ENCODE measurements at places on chromosomes 2 and 18.

GRCh38 chr2:38438883-38439612 lies 62.0 kb upstream of the ATL2 start:
- peak; percentile 53 for DNase-seq

DNA sequence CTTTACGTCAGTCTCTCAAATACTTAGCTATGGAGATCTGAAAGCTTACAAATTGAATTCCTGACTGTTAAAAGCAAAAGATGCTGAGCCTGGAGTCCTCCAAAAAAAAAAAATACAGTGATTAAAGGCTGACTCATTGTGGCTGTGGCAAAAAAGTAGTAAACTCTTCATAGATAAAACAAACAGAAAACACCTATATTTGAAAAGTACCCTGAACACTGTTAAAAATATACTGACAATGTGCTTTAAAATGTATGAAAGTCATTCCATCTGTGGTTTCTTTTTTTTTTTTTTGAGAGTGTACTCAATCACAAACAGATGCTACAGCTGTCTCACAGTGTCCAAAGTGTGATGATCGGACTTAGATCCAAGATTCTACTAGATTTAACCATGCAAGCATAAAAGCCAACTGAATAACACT lies 267.6 kb upstream of the CYP26B1 start:
- no peak for DNase-seq

- no peak for DNase-seq
Measured at GRCh38 chr2:73033142-73033765, 38.3 kb downstream of the SFXN5 start.

DNA sequence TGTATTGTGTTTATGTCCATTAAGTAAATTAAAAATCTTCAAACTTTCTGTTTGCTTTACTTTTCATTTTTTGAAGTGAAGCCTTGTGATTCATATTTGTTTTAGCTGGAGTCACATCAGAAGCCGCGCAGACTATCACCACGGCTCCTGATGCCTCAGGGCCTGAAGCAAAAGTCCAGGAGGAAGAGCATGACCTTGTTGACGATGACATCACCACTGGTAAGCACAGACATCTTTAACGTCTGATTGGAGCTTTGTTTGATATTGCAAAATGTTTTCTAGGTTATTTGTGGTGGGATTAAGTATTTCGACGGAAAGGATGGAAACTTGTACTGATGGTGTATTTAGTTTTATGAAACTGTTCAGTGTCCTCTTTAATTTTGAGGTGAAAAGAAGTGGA lies 164.8 kb downstream of the WDR7 start:
- no peak for DNase-seq

- DNase-seq, result no peak
Measured at GRCh38 chr2:26139269-26140183, 33.4 kb upstream of the GAREM2 start.

DNA sequence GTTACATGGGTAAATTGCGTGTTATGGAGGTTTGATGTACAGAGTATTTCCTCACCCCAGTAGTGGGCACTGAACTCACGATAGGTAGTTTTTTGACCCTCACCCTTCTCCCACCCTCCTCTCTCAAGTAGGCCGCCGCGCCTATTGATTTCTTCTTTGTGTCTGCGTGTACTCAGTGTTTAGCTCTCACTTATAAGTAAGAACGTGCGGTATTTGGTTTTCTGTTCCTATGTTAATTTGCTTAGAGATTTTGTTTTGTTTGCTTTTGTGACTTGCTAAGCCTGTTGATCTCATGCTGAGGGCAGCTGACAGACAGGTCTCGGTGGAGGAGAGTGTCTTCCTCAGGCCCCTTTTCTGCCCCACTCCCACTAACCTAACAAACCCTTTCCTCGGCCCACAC lies 36.2 kb downstream of the ACOXL start:
- no peak for DNase-seq

DNA sequence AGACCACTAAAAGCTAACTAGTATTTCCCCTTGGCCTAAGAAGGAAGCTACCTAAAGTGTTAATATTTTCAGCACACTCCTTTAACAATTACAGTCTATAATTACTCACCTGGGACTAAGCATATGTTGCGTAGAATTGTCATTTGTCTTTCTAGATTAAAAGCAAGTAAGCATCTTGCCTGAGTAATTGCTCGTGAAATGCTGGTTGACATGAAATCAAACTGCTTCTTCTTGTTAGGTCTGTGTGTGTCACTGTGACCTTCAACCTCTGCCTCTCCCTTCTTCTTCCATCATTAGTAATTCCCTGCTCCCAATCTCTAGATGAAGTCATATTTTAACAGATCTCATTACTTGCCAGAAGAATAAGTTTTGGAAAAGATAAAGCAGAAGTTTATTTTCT lies 212.2 kb downstream of the XIRP2 start:
- DNase-seq, result no peak

All from GM12864 (cell line).